GM23338 (cell line): ENCODE measurements at places on chromosomes 6 and 20. TPM values are rescaled to one million over a fixed set of nuclear protein-coding genes. Genes with fewer than 3 reads are reported as not detected.

GRCh38 chr20:59191036-59191755 is 27.6 kb downstream of the ZNF831 start:
- no peaks in the 10 kb centered on the region for H3K36me3 ChIP-seq
- H3K4me1 ChIP-seq = no peaks in the 10 kb centered on the region
- H3K4me3 ChIP-seq = no peak overlapping the region
- DNase-seq = no peak
- H3K27ac ChIP-seq = no peak overlapping the region

GRCh38 chr20:51272401-51272800 is 249.5 kb upstream of the KCNG1 start:
- no peak overlapping the region for H3K4me3 ChIP-seq
- H3K4me1 ChIP-seq = no peaks in the 10 kb centered on the region
- H3K27ac ChIP-seq = no peak overlapping the region
- no peaks in the 10 kb centered on the region for H3K36me3 ChIP-seq
- no peaks in the 10 kb centered on the region for H3K27me3 ChIP-seq

DNA sequence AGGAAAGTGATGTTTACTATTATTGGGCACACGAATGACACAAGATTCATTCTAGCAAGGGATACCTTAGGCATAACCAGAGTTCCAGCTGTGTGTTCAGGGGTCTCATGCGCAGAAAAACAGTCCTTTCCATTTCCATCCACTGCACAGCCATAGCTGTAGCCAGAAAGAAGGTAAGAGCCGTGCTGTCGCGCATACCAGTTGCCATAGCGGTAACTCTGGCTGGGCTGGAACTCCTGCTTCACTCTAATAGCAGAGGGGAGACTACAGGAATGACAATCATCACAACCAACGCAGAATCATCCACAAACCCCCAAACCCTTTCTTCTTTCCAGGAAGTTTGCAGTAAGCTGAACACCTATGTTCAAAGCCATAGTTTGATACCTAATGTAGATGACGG is 7.5 kb downstream of the C6orf52 start:
- no peak overlapping the region for H3K4me3 ChIP-seq
- H3K27ac ChIP-seq = no peak overlapping the region
- H3K4me1 ChIP-seq = peaks cover 17% of the 10 kb centered on the region
- no peak for DNase-seq

- H3K4me1 ChIP-seq = no peaks in the 10 kb centered on the region
- H3K36me3 ChIP-seq = no peaks in the 10 kb centered on the region
- H3K27ac ChIP-seq = no peak overlapping the region
- DNase-seq = no peak
Measured at GRCh38 chr20:18090044-18090443, 32.3 kb upstream of the OVOL2 start.

- H3K4me3 ChIP-seq = no peak overlapping the region
- no peaks in the 10 kb centered on the region for H3K4me1 ChIP-seq
- no peak for DNase-seq
Measured at GRCh38 chr6:43338243-43338642, 29.6 kb upstream of the CRIP3 start.

GRCh38 chr6:134846031-134846430 is 103.9 kb downstream of the ALDH8A1 start:
- H3K4me3 ChIP-seq = no peak overlapping the region
- H3K27ac ChIP-seq = no peak overlapping the region
- H3K27me3 ChIP-seq = no peaks in the 10 kb centered on the region
- peaks cover 6% of the 10 kb centered on the region; the same call in 1 of the 2 replicates for H3K4me1 ChIP-seq
- no peak for DNase-seq
- H3K36me3 ChIP-seq = no peaks in the 10 kb centered on the region

- H3K4me3 ChIP-seq = no peak overlapping the region
Measured at GRCh38 chr20:23225407-23226060, 125.1 kb upstream of the NXT1 start.

DNA sequence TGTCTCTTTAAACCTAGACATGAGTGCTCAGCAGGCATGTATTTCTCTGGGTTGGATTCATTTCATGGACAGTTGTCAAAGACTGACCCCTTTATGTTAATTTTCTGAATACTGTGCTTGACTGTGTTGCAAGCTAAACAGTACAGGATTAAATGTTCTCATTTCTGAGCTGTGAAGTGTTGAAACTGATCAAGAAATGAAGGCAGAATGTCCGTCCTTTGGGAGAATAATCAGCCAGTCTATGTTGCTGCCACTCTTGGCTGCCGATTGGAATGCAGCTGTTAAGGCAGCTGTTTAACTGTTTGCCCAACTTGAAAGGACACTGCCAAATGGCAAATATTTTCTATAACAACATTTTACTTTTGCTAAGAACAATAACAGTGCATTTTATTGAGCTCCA is 87.3 kb downstream of the CEP57L1 start:
- no peaks in the 10 kb centered on the region for H3K27me3 ChIP-seq
- no peaks in the 10 kb centered on the region for H3K36me3 ChIP-seq
- no peak for DNase-seq
- no peak overlapping the region for H3K27ac ChIP-seq
- H3K4me3 ChIP-seq = no peak overlapping the region

- H3K4me3 ChIP-seq = no peak overlapping the region
- no peaks in the 10 kb centered on the region for H3K36me3 ChIP-seq
- peaks cover 4% of the 10 kb centered on the region; the same call in 1 of the 2 replicates for H3K4me1 ChIP-seq
- no peaks in the 10 kb centered on the region for H3K27me3 ChIP-seq
- no peak overlapping the region for H3K27ac ChIP-seq
Measured at GRCh38 chr20:5393218-5393870, 76.6 kb upstream of the PROKR2 start.

The TPBG gene
- 26.7 and 33.0 TPM in 2 replicates for total RNA-seq

The PAX1 gene
- total RNA-seq = 0.14 TPM in 1 of 2 replicates, not detected in the other

The MICA gene
- total RNA-seq = 18.2 and 22.7 TPM in 2 replicates

The ELOVL2 gene
- total RNA-seq = 1.6 and 1.7 TPM in 2 replicates

The SLPI gene
- not detected in 2 replicates for total RNA-seq

The GTSF1L gene
- total RNA-seq = not detected in 2 replicates
